Amniotic stem cell (primary cell): ENCODE measurements at places on chromosomes 6 and 20.

- no peak for DNase-seq
Observed at GRCh38 chr6:166659581-166659980, 32.5 kb upstream of the RPS6KA2 start.

GRCh38 chr6:18211338-18211737 is 53.0 kb downstream of the DEK start:
- DNase-seq = no peak

- no peak for DNase-seq
Observed at GRCh38 chr6:13165502-13166172, 162.7 kb downstream of the TBC1D7 start.

DNA sequence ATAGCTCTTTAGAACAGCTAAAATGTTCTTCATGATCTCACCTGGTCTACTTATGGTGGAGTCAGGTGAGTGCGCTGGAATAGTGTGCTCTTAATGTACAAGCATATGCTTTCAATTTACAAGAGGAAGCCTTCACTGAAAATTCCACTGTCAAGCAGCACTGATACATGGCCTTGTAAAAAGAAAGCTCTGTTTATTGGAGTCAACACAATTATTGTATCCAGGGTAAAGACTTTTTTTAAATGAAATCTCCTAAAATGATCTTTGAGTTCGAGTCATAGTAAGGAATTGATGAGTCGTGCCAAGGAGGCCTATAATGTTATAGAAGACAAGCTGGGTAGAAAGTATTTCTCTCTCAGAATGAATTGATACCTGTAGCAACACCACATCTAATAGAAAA is 41.6 kb upstream of the CARMIL1 start:
- DNase-seq = no peak

DNA sequence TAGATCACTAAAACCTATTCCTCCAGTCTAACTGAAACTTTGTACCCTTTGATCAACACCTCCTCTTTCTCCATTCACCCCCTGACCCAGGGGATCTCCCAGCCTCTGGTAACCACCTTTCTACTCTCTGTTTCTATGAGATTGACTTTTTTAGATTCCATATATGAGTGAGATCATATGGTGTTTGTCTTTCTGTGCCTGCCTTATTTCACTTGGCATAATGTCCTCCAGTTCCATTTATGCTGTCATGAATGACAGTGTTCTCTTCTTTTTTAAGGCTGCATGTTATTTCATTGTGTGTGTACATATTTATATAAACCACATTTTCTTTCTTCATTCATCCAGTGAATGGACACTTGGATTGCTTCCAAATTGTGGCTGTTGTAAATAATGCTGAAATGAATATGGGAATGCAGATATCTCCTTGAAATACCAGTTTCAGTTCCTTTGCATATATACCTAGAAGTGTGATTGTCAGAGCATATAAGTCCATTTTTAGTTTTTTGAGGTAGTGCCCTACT is 57.7 kb downstream of the DHX35 start:
- no peak for DNase-seq

DNA sequence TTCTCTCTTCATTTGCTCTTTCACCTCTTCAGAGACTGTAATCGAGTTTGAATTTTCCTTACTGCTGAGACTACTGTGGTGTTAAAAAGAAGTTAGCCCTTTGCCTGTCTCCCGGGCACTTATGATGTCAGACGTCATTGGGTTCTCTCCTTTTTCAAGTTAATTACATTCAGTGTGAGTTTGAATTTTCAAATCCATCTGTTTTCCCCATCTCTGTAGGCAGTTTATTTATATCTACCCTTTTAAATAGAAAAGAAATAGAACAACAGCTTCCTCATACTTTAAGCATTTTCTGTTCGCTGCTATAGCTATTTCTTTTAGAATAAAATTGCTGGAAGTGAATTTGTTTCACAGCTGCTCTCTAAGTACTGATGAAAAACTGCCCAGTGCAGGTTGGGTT is 81.4 kb downstream of the MCHR2 start:
- no peak for DNase-seq

DNA sequence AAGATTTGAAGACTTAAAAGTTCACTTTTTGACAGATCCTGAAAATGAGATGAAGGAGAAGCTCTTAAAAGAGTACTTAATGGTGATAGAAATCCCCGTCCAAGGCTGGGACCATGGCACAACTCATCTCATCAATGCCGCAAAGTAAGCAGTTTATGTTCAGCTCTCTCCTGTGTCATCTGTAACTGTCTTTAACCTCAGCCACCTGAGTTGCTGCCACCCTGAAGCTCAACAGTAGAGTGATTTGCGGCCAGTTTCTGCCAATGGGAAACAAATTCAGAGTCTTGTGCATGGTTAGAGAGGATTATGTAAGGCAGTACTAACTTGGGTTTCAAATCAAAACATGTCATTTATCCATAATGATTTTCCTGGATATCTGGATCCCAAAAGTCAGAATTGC is 10.1 kb downstream of the TNFAIP3 start:
- no peak for DNase-seq

DNA sequence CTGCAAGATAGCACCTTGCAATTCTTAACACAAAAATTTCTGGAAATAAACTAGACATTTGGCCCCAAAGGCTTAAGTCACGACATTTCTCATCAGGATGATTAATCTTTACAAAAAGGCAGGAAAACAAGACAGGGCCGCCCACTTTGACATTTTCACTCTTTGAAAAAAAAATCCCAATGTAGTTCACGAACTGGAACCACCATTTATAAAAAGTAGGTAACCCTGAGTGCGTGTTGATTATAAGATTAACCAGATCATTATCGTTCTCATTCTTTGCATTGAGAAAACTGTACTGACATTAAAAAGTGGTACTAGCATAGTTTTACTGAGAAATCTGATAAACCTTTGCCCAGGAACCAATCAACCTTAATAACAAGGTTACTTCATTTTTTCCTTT is 108.8 kb downstream of the HUS1B start:
- DNase-seq = no peak

GRCh38 chr6:126054258-126054702 is 67.9 kb downstream of the TRMT11 start:
- no peak for DNase-seq

DNA sequence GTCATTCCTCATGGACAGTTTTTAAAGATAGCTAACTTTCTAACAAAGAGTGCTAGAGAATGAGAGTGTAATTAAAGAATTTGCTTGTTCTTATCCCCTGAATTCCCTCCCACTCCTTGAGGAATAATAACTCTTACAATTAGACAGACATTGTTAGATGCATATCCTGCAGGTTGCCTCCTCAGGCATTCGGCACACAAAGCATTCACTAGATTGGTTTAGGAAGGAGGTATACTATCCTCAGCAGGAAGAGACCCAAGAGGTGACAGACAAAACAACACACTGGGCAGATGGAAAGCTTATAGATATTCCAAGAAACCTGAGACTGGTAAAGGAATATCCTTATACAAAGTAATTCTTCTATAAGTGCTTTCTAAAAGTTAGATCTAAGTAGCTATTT is 109.1 kb upstream of the FAM184A start:
- no peak for DNase-seq

DNA sequence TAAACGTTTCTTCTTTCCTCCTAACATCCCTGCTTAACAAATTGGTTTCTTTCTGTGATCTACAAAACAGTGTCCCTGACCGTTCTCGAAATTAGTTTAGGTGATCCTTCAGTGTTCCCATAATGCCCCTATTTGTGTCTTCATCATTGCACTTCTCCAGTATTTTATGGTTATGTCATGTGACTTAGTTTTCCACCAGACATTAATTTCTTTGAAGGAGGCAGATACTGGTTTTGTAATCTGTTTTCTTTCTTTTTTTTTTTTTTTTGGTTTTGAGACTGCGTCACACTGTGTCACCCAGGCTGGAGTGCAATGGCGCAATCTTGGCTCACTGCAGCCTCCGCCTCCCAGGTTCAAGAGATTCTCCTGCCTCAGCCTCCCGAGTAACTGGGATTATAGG is 49.2 kb downstream of the FAM217A start:
- no peak for DNase-seq

- DNase-seq = no peak
Observed at GRCh38 chr6:165181951-165182414, 127.4 kb downstream of the C6orf118 start.

GRCh38 chr6:106254636-106255035 is 70.9 kb downstream of the ATG5 start:
- no peak for DNase-seq

- no peak for DNase-seq
Observed at GRCh38 chr6:154096834-154097233, 57.8 kb downstream of the OPRM1 start.

- DNase-seq = peak; percentile 24
Observed at GRCh38 chr20:10171864-10172751, 46.5 kb upstream of the SNAP25 start.

DNA sequence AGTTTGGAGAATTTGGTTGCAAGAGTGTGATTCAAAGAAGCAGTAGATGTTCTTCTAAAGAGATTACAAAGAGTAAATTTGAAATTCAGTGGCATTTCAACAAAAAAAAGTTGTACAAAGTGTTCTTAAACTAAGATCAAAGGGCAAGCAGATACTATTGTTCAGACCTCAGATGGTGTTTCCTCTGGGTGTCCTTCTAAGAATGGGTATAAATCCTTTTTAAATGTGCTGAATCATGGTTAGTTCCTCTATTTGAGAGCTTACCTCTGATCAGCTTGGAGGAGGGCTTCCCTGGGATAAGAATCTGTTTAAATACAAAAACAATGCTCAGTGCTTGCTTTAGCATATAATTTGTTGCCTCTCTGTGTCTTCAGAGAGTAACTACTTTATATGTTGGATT is 6.3 kb downstream of the BMP6 start:
- no peak for DNase-seq

DNA sequence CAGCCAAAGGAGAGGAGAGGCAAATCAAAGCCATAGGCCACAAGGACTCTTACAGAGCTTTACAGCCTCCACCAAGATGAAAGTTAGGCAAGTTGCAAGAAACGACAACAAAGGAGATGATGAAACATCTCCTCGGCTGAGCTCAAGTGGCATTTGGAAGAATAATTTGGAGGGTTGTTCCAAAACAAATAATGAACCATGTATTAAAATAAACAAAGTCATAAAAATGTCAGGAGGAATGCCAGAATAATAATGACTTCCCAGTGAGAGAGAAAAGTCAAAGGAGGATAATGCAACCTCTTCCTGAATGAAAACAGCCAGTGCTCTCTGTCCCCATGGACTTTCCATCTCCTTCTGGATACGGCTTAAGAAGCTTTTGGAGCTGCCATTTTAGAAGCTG is 371.4 kb upstream of the ID4 start:
- no peak for DNase-seq

- DNase-seq = no peak
Observed at GRCh38 chr6:170522565-170523183, 30.4 kb downstream of the PSMB1 start.

GRCh38 chr6:150535151-150535804 is 64.4 kb upstream of the PLEKHG1 start:
- no peak for DNase-seq

GRCh38 chr20:59455402-59456341 is 148.7 kb upstream of the PHACTR3 start:
- DNase-seq = peak; percentile 18

GRCh38 chr20:3930265-3931206 is 41.3 kb downstream of the PANK2 start:
- DNase-seq = no peak

- no peak for DNase-seq
Observed at GRCh38 chr6:116515141-116515540, 3.7 kb downstream of the CALHM5 start.

- no peak for DNase-seq
Observed at GRCh38 chr6:157412791-157413190, 31.8 kb downstream of the ZDHHC14 start.

DNA sequence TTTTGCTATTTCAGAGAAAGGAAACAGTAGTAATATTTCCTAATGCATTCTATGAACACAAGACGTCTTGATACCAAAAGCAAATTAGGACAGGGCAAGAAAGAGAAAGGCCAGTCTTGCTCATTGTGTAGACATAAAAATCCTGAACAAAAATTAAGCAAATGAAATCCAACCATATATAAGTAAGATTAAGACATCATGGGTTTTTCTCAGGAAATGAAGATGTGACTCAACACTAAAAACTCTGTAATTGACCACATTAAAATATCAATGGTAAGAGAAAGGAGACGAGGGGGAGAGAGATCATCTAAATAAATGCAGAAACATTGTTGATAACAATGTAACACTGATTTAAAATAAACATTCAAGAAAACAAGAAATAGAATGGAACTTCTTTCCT is 205.4 kb downstream of the SOD2 start:
- no peak for DNase-seq
